ENCODE measurements at places on chromosomes 2 and 18.

- DNase-seq = no peak
Observed at GRCh38 chr2:95043300-95044093, 18.0 kb downstream of the MAL start.

GRCh38 chr2:142879151-142879550 is 1.7 kb downstream of the KYNU start:
- no peak for DNase-seq

DNA sequence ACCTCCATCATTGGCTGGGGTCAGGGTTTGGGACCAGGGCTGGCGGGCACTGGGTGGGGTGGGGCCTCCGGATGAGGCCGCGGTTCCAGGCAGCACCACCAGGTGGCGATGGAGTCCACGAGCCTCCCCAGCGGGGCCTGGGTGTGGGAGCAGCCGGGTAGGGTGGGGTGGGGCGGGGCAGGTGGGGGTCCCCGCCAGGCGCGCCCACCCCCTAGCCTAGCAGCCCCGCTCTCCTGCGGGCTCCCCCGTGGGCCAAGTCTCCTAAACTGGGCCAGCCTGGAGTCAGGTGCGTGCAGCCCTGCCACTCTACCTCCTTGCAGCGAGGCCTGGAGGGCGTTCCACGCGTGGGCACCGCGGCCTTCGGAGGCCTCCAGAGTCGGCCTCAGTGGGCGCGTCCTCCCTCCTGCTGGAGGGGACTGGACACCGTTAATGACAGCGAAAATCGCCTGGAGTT is 187.5 kb downstream of the TWIST2 start:
- DNase-seq = no peak

DNA sequence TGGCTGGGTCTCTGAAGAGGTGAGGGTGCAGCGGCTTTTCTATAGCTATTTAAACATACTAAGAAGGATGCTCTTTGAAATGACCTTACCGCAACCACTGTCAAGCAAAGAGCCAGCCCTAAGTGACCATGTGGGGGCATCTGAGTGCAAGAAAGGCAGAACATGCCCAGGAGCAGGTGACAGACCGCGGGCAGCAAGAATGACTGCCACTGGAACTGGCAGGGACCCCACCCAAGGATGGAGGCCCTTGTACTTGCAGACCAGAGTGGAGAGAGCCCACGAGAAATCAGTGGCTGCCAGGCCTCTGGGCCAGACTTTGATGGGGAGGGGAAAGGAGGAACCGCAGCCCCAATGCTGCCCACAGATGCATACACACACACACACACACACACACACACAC is 33.1 kb downstream of the DNMT3A start:
- no peak for DNase-seq

DNA sequence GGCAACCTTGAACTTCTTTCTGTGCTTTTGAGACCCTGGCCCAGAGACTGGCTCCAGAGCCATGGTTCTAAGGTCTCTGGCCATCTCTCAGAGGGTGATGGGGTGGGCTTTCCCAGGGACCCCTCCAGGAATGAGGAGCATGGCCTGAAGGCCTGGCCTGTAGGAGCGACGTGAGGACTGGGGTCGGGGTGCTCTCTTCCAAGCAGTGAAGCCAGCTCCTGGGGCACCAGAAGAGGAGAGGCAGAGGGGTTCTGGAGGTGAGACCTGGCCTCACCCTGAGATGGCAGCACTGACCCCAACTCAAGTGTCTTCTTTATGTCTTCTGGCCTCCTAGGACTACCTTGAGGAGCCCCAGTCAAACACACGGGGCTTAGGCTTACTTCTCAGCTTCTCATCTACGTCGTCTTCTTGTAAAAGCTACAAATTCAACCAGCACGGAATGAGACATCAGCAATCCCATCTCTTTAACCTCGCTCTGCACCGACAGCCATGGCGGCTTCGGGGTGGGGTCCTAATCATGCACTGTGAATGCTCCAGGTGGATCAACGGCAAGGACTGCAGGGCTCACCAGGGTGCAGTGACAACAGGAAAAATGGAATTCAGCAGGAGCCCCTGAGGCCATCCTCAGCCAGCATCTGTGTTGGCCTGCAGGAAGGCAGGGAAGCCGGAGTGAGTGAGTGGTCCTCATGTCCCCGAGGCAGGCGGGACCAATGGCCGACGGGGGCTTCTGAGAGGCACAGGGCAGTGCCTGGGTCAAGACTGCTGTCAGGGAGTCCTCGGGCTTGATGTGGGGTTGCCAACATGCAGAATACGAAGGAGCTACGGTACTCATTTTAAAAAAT is 214.1 kb downstream of the HDAC4 start:
- no peak for DNase-seq

DNA sequence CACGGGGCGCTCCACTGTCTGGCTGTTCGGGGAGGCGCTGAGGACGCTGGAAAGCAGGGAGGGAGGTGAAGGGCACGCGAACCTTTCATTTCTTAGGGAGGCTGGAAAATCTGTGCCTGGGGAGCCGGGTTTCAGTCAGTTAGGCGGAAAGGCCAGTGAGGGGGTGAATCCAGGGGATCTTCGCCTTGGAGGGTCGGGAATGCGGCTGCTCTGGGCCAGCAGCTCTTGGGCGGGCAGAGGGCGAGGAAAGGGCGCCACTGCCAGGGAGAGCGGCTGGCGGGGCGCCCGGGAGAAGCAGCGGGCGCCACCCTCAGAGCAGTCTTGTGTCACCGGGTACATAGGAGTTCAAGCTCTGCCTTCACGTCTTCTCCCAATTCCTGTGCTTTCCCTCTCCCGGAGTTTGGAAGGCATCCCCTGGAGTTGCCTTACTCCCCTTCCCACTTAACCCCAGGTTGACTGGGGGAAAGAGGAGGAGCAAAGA is 1.4 kb downstream of the CCDC85A start:
- DNase-seq = no peak

DNA sequence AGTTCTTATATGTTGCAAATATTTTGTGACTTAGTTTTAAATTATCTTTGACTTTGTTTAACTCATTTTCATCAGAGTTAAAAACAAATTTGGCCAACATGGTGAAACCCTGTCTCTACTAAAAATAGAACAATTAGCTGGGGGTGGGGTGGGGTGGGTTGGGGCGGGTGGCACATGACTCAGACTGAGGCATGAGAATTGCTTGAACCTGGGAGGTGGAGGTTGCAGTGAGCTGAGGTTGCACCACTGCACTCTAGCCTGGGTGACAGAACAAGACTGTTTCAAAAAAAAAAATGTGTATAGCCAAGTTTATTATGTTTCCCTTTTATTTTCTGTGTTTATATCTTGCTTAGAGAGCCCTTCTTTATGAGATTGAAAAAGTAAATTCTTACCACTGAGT is 14.2 kb upstream of the LIPG start:
- no peak for DNase-seq

GRCh38 chr2:10144771-10145518 is 22.4 kb downstream of the RRM2 start:
- no peak for DNase-seq

- no peak for DNase-seq
Observed at GRCh38 chr2:29583548-29584156, 337.7 kb downstream of the ALK start.

All from esophagus squamous epithelium (tissue), 5 donors.